ENCODE measurements at places on chromosomes 5 and 9.
A peak's percentile ranks its signal among the peaks of the same experiment; 100 is the strongest.

- DNase-seq, result no peak
Measured at GRCh38 chr9:89642789-89643188, 38.0 kb downstream of the GADD45G start.

GRCh38 chr5:69074664-69075521 lies 18.9 kb upstream of the SLC30A5 start:
- peak; percentile 61 for DNase-seq

- no peak for DNase-seq
Measured at GRCh38 chr5:2833556-2833955, 82.1 kb upstream of the IRX2 start.

DNA sequence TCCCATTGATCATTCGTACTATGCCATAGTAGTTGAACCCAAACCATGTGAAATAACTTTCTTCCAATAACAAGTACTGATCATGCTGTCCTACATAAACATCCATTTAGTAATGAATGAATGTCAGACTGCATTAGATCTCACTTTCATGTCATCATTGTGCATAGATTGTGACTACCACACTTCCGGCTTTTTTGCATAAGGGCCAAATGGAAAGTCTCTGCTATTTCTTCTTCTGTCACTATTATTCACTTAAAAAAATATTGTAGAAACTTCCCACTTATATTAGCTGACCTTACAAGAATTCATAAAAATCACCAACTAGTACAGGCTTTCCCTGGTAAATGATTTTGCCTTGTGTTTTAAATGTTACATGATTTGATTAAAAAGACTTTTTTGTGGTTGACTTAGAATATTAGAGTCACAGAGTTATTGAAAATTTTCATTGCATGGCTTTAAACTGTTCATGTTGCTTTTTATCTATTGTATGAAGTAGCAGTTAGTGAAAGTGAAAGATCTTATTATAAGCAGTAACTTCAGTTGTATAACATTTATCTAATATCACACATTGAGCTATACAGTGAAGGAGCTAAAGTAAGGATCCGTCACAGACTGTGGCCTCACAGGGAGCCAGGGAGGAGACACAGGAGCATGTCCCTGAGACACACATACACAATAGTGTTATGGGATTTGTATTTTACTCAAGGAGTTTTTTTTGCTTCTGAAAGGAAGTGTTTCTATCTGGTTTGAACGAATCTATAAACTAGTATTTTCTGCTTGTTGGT lies 33.9 kb downstream of the LMNB1 start:
- DNase-seq, result no peak

- no peak for DNase-seq
Measured at GRCh38 chr5:107665036-107665570, 5.6 kb downstream of the EFNA5 start.

Measured in RWPE2 (cell line).